ENCODE measurements at places on chromosomes 3 and 15. TPM values are rescaled to one million over a fixed set of nuclear protein-coding genes. Genes with fewer than 3 reads are reported as not detected.
A peak's percentile ranks its signal among the peaks of the same experiment; 100 is the strongest.

- no peak for DNase-seq
Observed at GRCh38 chr15:62068071-62068809, 1.5 kb downstream of the C2CD4A start.

DNA sequence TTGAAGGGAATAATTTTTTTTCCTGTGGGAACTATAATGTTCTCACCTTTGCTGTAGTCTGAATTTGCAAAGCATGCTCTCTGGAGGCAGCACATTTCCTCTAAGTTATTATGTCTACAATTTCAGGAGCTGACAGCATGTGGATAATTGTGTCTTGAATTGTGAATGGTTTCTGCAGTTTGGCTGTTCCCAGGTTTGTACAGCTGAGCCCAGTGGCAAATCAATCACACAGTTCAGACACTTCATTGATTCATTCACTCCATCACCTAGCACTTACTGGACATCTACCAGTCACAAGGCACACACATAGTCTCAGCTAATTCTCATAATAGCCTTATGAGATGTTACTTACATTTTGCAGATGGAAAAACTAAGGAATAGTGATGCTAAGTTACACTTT, 219.0 kb upstream of the ROPN1 start:
- no peak for DNase-seq

DNA sequence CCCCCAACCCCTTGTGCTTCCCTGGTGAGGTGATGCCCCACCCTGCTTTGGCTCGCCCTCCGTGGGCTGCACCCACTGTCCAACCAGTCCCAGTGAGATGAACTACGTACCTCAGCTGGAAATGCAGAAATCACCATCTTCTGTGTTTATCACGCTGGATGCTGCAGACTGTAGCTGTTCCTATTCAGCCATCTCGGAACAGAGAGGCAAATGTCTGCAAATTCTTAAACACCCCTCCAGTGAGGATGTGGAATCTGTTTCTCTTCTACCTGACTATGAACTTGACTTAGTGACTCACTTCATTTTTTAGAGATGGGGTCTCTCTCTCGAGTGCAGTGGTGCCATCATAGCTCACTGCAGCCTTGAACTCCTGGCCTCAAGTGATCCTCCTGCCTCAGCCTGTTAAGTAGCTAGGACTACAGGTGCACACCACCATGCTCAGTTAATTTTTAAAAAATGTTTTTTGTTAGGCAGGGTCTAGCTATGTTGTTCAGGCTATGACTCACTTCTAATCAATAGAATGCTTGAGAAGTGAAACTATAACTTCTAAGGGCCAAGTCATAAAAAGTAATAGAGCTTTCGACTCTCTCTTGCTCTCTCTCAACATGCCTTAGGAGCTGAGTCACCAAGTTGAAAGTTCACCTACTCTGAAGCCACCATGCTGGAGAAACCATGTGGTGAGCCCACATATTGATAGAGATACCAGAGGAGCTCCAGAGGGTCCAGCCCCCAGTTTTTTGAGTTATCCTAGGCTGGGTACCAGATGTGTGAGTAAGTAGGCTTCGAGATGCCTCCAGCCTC, 11.5 kb upstream of the PARP14 start:
- peak; percentile 82 for DNase-seq

DNA sequence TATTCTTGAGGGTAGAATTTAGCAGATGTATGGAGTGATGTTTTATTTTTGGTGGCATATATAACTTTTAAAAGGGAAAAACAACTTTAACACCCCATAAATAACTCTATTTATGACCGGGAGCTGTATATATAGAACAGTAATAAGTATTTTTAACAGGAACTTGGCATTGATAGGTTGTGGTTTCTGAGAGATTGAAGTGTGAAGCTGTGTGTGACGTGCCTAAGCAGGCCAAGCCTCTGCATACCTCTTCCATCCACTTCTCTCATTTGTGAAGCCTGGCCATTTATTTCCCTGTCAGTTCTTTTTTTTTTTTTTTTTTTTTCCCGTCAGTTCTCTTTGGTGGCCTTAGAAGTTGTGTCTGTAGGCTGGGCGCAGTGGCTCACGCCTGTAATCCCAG, 23.0 kb downstream of the RBM5 start:
- no peak for DNase-seq

GRCh38 chr3:73789825-73790444, 165.2 kb upstream of the PDZRN3 start:
- no peak for DNase-seq

- DNase-seq = no peak
Observed at GRCh38 chr3:105538483-105538882, 171.8 kb downstream of the ALCAM start.

- DNase-seq = no peak
Observed at GRCh38 chr3:103167850-103168249, 733.0 kb downstream of the ZPLD1 start.

- DNase-seq = peak; percentile 80
Observed at GRCh38 chr3:127738192-127738840, 65.6 kb downstream of the ABTB1 start.

GRCh38 chr15:25052191-25052999, 97.6 kb downstream of the SNRPN start:
- DNase-seq = no peak

- DNase-seq = no peak
Observed at GRCh38 chr3:19644405-19644804, 289.6 kb downstream of the EFHB start.

- DNase-seq = no peak
Observed at GRCh38 chr3:194129581-194130133, 6.3 kb upstream of the HES1 start.

DNA sequence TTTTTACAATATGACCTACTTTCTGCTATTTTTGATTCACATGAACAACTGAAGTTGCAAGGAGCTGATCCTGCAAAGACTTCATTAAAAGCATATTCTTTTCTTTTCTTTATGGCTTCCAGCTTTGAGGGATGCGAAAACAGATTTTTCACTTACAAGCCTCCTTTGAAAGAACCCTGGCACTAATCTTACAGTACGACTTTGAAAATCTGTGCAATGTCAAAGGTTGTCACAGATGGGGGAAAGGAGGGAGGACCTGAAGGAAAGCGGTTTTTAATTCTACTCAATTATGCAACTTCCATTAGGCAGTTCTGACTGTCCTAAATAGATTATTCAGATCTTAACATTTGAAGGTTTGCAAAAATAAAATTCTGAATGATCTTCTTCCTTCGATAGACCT, 130.5 kb downstream of the TNIK start:
- DNase-seq = no peak

GRCh38 chr15:101018450-101018849, 99.3 kb downstream of the LRRK1 start:
- DNase-seq = no peak

DNA sequence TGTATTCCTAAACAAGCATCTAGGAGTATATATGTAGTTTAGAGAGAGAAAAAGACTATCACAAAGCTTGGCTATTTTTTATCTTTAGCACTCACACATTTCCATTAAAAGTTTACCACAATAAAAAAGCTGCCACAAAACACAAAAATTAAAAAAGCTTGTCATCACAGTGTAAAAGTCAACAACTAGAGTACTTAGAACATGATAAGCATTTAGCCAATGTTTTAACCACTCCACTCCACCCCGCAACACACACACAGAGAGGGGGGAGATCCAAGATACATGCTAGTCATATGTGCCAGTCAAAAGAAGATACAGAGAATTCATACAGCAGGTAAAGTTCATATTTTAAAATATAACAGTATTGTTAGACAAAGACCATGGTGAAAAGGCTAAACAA, 79.7 kb downstream of the STAG1 start:
- no peak for DNase-seq

DNA sequence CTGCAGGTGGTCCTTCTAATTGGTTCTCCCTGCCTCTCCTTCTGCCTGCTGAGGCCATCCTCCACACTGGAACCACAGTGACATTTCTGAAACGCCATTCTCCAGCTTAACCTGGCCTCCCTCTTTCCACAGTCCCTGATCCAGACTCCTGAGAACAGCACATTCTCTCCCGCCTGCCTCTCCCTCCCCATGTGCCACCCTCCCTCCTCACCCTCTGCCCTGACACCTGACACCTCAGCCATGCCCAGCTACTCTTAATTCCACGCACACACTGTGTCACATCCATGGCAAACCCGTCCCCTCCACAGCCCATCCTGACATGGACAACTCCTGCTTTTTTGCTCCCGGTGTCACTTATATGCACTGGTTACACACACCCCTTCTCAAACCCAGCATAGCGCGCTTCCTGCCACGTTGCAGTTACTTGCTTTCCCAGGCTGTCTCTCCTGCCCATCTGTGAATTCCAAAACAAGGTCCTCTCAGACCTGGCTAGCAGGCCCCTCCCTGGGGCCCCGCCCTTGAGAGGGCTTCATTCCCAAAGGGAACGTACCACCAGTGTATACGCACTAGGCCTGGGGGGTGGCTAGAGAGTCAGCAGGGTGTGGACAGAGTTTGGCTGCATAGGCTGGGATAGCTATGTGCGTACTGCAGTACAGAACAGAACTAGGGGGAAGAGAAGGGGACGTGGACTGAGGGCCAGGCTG, 92.7 kb upstream of the BLM start:
- no peak for DNase-seq

GRCh38 chr3:178406206-178406605, 130.0 kb upstream of the KCNMB2 start:
- DNase-seq = no peak

DNA sequence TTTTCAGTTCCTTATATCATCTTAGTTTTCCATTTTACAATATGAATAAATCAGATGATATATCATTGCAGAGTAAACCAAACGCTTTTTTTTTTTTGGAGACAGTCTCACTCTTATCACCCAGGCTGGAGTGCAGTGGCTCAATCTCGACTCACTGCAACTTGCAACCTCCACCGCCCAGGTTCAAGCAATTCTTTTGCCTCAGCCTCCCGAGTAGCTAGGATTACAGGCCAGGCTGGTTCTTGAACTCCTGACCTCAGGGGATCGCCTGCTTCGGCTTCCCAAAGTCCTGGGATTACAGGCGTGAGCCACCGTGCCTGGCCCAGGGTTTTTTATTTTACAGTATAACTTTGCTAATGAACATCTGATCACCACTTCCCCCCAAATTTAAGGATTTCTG, 5.9 kb upstream of the EBLN2 start:
- DNase-seq = no peak

GRCh38 chr3:158789592-158789991, 12.3 kb upstream of the MFSD1 start:
- no peak for DNase-seq

DNA sequence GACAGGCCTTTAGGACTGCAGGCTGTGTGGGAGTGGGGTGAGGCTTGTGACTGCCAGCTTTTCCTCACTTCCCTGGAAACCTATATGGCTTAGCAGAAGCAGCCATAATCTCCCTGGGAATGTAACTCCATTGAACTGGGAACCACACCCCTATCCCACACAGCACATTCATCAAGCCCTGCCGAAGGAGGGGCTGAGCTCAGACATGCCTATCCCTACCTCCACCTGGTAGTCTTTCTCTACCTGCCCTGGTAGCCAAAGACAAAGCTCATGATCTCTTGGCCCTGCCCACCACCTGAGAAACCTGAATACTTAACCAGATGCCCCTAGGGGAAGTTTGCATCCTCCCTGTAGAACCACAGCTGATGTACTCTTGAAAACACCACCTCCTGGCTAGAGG, 219.8 kb downstream of the UNC13C start:
- DNase-seq = no peak

- no peak for DNase-seq
Observed at GRCh38 chr3:126266291-126266840, 86.0 kb upstream of the ALDH1L1 start.

DNA sequence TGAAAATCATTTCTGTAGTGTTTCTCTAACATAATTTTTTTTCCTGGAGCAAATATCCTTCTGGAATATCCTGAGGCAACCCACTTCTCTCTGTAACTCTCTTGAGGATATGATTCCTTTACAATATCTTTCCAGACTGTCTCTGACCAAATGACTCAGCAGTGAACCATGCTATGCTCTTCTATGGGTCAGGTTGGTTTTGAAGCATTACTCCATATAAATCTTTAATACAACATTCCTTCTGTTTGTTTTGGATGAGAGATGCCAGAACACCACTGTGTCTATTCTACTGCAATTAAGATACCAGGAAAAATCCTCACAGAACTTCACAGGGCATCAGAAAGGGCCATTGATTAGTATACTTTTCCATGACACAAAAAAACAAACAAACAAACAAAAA, 626.4 kb upstream of the ZNF385D start:
- peak; percentile 81 for DNase-seq

- DNase-seq = no peak
Observed at GRCh38 chr15:94631608-94632007, 400.2 kb downstream of the MCTP2 start.

DNA sequence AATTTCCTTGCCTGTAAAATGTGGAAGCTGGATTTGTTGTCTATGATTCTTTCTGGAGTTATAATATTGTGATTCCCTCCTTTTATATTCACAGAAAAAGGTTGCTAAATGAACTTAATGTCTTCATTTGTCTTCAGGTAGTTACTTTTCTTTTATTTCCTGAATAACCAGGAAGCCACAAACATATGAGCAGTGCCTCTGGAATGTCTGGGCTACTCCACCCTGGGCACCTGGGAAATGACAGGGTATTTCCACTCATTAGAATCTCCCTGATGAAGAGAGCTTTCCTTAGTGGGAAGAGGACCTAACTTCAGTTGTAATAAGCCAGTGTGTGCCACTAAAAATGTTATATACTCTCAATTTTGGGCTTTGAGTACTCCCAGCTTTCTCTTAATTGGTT, 3.8 kb upstream of the SLMAP start:
- peak; percentile 85 for DNase-seq

- DNase-seq = no peak
Observed at GRCh38 chr3:45127130-45127822, 18.9 kb downstream of the CDCP1 start.

GRCh38 chr3:125058959-125059358, 3.2 kb upstream of the HEG1 start:
- no peak for DNase-seq

GRCh38 chr15:39738998-39739397, 43.6 kb downstream of the FSIP1 start:
- DNase-seq = no peak

DNA sequence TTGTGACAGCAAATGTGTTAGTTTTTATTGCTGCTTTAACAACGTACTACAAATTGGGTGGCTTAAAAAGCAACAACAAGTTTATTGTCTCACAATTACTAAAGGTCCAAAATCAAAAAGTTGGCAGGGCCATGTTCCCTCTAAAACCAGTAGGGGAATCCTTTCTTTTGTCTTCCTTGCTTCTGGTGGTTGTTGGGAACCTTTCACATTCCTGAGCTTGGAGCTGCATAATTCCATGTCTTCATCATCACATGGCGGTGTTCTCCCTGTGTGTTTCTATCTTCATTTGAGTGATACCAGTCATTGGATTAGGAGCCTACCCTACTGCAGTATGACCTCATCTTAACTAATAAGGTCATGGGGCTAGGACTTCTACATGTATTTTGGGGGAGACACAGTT, 7.4 kb downstream of the SPRED1 start:
- DNase-seq = no peak

Gene GDPGP1
- total RNA-seq = 6.4 TPM

Gene ZBED2
- total RNA-seq = 0.20 TPM

Gene IL12A
- 18.8 TPM for total RNA-seq

Gene TMEM108
- total RNA-seq = 0.27 TPM

Gene DUOXA1
- 0.30 TPM for total RNA-seq

Gene GOLGA8R
- 0.69 TPM for total RNA-seq

Gene ARGFX
- total RNA-seq = not detected

Gene TMEM266
- 0.08 TPM for total RNA-seq

Gene CELSR3
- 3.8 TPM for total RNA-seq

Gene VWA5B2
- total RNA-seq = not detected

Gene ASB14
- 0.20 TPM for total RNA-seq

Gene CACNA2D2
- 0.56 TPM for total RNA-seq

Gene TCF12
- 96.2 TPM for total RNA-seq

Gene GUCA1C
- not detected for total RNA-seq

Gene CCR5
- total RNA-seq = not detected

Gene FETUB
- 1.9 TPM for total RNA-seq
